ENCODE measurements at places on chromosomes 3 and 15.

- DNase-seq, result no peak
Observed at GRCh38 chr3:31275038-31275572, 257.6 kb upstream of the STT3B start.

- DNase-seq, result no peak
Observed at GRCh38 chr3:22792533-22792932, 410.6 kb upstream of the UBE2E2 start.

GRCh38 chr15:70097063-70097320 lies 725 bp downstream of the TLE3 start:
- no peak for DNase-seq

- no peak for DNase-seq
Observed at GRCh38 chr3:53350652-53351051, 3.3 kb upstream of the DCP1A start.

DNA sequence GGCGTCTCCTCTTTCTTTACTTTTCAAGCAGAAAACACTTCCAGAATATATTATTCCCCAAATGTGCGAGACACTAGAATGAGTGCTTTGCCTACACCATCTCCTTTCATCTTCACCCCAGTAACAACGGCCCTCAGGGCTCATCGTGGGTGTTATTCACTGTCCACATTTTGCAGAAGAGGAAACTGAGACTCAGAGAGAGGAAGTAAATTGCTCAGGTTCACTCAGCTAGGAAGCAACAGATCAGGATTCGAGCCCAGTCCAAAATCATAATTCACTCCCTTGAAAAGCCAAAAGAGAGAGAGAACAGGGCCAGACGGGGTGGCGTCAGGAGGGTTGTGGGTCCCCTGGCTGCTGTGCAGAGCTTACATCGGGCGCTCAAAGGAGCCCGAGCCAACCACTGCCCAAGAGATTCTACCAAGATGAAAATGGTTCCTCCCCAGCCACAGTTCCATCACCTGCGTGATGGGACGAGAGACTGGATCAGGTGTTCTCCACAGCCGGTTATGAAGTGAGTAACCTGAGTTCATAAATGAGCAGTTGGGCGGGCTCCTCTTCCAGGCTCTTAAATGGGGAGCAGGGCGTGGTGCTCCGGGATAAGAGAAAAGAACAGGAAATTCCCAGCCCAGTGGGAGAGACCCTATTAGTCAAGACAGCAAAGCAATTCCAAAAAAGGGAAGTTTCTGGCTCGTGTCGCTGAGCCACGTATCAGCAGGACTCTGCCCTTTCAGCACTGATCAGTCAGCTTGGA lies 48.6 kb upstream of the FLNB start:
- no peak for DNase-seq

- no peak for DNase-seq
Observed at GRCh38 chr3:149382101-149382467, 4.6 kb upstream of the TM4SF1 start.

DNA sequence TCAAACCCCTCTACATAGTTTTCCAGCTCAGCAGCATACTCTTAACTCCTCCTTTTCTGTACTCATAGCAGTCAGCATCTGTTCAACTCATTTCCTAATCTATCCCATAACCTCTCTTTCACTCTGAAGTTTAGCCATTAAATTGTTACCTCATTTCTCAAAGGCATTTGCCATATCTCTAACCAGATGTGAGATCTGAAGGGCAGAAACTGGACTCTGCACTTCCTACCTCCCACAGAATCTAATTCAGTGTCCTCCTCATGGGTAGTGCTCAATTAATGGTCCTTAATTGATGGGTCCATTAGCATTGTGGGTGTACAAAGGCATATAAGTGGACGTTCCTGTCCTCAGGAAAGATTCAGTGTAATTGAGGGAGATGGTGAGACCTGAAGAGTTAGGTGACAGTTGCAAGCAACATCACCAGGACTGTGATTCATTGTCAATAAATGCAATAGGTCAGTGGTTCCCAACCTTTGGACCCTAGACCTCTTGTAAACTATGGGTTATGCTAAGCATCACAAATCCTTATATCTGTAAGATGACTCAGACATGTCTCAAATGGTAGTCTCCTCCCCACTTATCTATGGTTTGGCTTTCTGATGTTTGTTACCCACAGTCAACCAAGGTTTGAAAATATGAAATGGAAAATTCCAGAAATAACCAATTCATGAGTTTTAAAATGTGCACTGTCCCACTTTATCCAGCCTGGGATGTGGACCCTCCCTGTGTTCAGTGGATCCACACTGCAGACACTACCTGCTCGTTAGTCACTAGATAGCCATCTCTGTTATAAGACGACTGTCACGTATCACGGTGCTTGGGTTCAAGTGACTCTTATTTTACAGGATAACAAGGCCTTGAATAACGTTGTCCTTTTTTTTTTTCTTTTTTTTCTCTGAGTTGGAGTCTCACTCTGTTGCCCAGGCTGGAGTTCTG lies 25.0 kb upstream of the UACA start:
- DNase-seq, result no peak

GRCh38 chr3:106333911-106334618 lies 465.3 kb upstream of the CBLB start:
- DNase-seq, result peak; percentile 79

DNA sequence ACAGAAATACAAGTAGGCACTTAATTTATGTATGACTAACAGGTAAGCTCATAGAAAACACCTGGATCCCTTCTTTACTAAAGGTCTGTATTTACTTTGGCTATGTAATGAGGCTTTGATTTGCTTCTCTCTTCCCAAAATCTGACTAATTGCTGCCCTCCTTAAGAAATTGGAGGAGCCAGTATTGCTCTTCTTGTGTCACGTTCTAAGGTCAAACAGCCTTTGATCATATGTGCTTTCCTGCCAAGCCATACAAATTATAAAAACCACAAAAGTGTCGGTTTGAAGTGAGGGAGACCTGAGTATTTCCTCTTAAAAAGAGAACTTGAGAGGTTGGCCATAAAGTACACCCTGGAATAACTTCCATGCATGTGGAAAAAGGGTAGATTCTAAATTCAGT lies 112.1 kb upstream of the MB21D2 start:
- no peak for DNase-seq

- DNase-seq, result no peak
Observed at GRCh38 chr3:98612996-98613517, 19.6 kb upstream of the CPOX start.

- no peak for DNase-seq
Observed at GRCh38 chr15:25345943-25346342, 92.9 kb downstream of the UBE3A start.

- DNase-seq, result no peak
Observed at GRCh38 chr3:47896736-47897135, 93.8 kb downstream of the DHX30 start.

DNA sequence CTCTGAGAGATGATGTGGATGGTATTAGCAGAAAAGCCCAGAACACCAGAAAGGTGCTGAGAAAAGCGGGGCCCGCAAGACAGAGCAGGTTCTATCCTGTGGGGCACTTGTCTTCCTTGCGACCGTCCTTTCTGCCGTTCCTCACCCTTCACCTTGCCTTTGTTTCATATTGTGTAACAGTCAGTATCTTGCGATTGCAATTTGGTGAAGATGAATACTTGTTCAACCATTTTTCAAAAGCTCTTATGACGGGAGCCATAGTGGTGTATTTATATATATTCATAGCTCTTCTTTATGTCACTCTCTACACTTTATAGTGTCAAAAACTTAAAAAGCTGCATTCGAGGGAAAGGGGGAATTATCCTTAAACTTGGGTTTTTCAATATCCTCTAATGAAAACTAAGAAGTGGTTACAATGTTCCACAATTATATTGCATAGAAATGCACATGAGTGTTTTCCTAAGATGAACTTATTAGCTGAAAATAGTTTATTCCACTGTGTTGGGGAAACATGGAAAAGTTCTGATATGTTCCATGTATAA lies 797 bp downstream of the MAP3K13 start:
- no peak for DNase-seq

- no peak for DNase-seq
Observed at GRCh38 chr3:108724101-108724500, 33.1 kb downstream of the RETNLB start.

DNA sequence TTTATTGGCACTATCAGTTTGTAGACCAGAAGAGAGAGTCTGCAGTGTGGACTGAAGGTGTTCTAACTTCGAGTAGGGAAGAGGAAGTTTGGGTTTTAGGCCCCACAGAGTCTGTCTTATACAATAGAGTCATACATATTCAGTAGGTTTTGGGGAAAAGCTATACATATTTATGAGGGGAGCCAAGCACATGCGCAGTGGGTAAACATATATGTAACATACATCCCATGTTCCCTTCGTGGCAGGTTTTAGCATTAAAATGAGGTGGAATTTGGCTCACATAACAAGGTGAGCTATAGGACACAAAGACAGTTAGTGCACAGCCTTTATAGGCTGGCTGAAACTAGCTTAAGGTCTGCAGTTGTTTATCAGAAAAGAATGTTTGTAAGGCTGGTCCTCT lies 4.9 kb downstream of the GALK2 start:
- no peak for DNase-seq

DNA sequence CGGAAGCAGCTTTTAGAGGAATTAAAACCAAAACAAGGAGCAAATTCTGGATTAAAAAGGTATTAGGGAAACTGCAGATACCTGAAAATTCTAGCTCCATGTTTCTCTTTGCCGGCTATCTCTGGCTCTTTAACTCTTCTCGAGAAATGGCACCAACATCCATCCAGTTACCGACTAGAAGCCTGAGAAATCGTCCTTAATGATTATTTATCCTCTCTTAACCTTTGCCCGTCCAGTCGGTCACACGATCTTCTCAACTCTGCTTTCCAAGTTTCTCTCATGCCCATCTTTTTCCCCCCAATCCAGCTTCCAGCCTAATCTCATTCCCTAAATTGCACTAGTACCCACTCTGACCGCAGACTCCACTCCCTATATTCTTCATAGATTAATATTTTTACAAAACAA lies 596 bp upstream of the SGO1 start:
- DNase-seq, result no peak

DNA sequence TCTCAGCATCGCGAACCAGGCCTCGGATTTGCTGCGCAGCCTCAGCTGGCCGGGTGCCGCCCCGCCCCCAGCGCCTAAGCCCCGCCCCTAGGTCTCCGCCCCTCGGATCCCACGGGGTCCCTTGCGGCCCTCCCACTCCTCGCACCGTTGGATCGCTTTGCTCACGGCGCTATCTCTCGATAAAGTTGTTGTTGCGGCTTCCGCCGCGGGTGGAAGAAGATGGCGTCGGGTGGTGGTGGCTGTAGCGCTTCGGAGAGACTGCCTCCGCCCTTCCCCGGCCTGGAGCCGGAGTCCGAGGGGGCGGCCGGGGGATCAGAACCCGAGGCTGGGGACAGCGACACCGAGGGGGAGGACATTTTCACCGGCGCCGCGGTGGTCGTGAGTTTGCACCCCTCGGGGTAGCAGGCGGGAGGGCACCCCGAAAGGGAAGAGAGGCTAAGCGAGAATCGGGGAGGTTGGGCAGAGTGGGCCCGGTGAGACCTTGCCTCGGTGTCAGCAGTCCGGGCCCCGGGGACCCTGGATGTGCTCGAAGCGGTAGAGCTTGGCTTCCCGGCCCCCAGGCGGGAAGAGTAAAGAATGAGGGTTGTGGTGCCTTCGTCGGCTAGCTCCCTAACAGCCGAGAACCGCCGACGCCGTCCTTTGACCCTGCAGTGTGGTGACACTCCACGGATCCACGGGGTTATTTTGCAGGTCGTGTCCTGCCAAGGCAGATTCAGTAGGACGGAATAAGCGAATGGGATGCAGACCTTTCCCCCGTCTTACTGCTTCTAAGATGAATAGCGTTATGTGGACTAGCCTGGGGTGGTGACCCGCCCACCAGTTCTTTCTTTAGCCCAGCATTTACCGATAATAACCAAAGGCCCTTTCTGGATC lies at the start of gene SNX1:
Gene SNX1 (plus strand): TSS at position 188 of the 873 bp plus-strand sequence. CDS start 32 bp downstream, at position 220.
- DNase-seq, result peak; percentile 91

DNA sequence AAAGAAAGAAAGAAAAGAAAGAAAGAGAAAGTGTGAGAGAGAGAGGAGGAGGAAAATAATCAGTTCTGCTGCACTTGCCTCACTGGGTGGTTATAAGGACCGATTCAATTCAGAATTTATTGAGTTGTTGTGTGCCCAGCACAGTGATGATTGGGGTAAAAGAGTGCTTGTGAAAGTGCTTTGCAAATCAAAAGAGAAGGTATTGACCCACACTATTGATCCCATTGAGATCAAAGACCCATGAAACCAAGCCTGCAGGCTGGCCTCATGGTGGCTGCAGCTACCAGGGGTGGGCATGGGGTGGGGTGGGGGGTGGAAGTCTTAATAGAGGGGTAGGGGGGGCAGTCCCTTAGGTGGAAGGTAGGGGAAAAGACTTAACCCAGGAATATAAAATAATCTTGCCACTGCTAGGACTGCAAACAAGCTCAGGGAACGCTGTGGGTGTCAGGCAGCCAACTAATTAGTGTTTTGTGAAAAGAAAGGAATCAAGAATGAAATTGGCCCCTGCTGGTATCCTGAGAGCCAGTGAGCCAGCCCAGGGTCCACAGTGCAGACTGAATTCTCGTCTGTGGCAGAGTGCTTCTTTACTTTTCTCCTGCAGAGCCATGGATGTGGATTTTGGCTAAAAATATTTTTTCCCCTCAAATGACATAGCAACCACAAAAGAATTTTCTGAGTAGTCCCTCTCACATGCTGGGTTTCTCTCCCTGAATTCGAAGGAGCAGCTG lies 34.2 kb downstream of the CLEC3B start:
- no peak for DNase-seq

DNA sequence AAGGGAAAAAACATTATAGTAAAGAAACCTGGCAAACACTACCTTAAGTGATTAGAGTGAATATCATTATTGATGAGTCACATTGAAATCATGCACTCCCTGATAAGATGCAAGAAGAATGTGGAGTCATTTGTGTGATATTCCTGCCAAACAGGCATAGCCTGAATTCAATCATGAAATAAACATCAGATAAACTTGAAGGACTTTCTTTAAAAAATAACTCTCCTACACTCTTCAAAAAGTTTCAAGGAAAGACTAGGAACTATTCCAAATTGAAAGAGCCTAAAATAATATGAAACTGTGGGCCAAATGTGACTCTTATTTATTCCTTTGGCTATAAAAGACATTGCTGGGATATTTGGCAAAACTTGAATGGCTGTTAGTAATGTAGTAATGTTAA lies 625.7 kb upstream of the LMCD1 start:
- no peak for DNase-seq

DNA sequence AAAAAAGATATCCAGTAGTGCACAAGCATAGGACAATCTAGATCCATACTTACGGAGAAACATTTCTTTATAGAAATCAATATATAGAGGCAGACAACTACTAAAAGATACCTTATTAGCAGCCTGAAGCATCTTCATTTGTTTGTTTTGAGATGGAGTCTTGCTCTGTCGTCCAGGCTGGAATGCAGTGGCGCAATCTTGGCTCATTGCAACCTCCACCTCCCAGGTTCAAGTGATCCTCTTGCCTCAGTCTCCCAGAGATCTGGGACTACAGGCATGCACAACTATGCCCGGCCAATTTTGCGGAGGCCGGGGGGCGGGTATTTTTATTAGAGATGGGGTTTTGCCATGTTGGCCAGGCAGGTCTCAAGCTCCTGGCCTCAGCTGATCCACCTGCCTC lies 18.3 kb upstream of the SLMAP start:
- no peak for DNase-seq

- no peak for DNase-seq
Observed at GRCh38 chr3:155465664-155466063, 172.2 kb upstream of the STRIT1 start.
